ELF-1 (cell line): ENCODE measurements at places on chromosomes 6 and 20.

GRCh38 chr6:130593200-130593599 is 227.4 kb downstream of the TMEM200A start:
- DNase-seq, result no peak

- peak; percentile 64 for DNase-seq
Observed at GRCh38 chr6:34131326-34132290, 14.3 kb downstream of the GRM4 start.

GRCh38 chr6:128527375-128527774 is 7.0 kb upstream of the PTPRK start:
- no peak for DNase-seq

GRCh38 chr6:132096245-132096644 is 145.1 kb upstream of the CCN2 start:
- DNase-seq, result no peak

GRCh38 chr20:25257130-25257529 is 9.2 kb downstream of the PYGB start:
- DNase-seq, result no peak

- DNase-seq, result no peak
Observed at GRCh38 chr20:49672096-49672664, 41.5 kb downstream of the B4GALT5 start.

DNA sequence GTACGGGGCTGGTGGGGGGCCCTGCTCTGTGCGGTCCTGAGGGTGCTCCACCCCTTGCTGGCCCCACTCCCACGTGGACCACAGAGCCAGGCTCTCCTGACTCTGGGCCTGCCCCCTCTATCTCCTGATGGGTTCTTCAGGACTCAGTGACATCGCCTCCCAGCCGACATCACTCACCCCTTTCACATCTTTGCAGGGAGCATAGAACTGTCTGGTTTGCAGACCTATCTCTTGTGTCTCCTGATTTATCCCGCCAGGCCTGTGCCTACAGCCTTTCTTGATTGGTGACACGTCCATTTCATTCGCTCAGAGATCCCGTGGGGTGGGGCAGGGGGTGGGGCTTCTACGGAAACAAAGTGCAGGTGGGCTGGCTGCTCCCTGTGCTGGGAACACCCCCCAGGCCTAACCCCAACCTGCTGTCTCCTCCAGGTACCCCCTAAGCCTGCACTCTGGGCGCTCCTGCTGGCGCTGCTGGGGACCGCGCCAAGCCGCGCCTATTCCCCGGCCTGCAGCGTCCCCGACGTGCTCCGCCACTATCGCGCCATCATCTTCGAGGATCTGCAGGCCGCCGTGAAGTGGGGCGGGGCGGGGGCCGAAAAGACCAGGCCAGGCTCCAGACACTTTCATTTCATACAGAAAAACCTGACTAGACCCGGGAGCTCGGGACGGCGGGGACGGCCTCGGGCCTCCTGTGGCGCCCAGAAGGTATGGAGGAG is 1.7 kb downstream of the C20orf204 start:
- DNase-seq, result no peak

DNA sequence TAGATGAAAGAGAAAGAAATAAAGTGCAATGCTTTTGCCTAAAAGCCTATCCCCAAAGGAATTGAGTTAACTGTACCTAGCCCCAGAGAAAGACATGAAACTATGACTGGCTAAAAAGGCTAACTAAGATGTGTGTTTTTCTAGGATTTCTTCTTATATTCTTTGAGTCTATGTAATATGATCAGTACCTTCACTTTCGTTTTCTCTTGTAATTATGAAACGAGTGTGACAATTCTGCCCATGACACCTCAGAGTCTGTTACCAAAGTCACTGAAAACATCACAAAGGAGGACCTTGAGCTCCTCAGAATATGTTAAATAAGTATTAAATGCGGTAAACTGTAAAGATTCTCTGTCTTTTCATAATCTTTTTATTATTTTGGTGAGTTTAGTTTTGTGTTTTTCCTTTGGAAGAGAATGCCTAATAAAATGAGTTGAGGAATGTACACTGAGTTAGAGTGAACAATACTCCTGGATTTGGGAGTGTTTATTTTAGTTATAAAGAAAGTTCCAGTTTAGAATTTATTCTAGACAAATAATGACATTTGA is 141.3 kb downstream of the FUT9 start:
- DNase-seq, result no peak

DNA sequence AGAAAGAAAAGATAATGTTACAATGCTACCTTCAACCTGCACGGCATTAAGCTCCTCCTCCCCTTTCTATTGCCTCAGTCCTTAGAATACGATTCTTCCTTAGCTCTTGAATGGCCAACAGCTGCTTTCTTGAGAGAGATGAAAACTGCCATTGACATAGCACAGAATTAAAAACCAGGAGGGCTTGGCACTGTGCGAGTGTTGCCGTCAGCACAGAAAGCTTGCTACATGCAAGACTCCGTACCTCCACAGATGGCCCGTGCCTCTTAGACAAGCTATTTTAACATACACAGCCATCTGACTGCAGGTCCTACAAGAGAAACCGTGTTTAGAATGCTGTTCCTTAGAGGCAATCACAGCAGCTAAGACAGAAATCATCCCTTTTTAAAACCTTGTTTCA is 51.7 kb downstream of the ALDH5A1 start:
- no peak for DNase-seq

GRCh38 chr6:163460307-163460782 is 45.8 kb downstream of the QKI start:
- no peak for DNase-seq

- no peak for DNase-seq
Observed at GRCh38 chr6:119250036-119250435, 99.5 kb downstream of the MAN1A1 start.

DNA sequence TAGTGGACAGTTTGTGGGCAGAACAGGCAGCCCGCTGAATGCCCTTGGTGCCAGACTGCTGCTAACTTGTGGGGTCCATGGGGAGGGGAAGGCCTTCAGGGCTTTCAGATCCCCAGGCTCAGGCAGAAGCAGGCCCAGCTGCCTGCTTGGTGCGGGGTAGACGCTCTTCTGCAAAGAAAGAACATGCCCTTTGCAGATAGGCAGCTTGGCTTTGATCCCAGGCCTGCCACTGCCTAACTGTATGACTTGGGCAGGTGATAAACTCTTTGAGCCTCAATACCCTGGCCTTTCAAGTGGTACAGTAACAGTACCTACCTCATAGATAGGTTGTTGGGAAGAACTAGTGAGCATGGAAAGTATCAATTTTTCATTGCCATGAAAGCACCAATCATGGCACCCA is 28.4 kb downstream of the CHMP4B start:
- no peak for DNase-seq

- DNase-seq, result no peak
Observed at GRCh38 chr6:15490242-15491100, 172.4 kb downstream of the DTNBP1 start.

- DNase-seq, result no peak
Observed at GRCh38 chr6:135902756-135903331, 51.3 kb downstream of the PDE7B start.

GRCh38 chr20:37938181-37938750 is 35.3 kb downstream of the VSTM2L start:
- DNase-seq, result no peak

DNA sequence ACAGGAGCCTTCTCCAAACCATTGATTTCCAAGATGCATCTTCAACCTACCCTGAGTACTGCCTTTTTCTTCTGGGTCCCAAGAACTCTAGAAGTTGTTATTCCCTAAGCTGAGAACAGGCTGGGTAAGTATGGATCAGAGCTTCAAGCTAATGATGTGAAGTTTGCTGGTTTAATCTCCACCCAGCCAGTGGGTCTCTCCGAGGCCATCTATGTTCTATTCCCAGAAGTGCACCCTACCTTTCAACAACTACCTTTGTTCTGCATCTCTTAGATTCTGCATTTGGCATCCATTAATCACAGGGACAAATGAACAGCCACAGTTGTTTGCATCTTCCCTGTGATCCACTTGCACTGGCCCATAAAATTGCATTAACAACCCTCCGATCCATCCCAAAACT is 246.2 kb downstream of the HIVEP2 start:
- no peak for DNase-seq

DNA sequence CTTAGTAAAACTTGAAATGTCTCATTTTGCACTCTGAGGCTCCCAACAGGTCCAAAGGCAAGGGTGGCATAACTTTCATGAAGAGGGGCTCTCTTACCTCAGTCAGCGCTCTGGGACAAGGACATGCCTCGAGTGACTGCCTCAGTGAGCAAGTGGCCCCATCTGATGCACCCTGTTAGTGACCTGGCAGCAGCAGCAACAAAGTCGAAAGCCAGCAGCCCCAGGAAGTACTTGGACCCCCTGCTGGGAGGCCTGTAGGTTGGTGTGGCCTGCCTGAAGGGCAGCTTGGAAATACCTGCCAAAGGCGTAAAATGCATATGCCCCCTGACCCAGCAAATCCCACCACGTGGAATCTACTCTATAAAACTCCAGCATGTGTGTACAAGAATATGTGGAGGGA is 13.2 kb downstream of the MAP1LC3A start:
- no peak for DNase-seq

DNA sequence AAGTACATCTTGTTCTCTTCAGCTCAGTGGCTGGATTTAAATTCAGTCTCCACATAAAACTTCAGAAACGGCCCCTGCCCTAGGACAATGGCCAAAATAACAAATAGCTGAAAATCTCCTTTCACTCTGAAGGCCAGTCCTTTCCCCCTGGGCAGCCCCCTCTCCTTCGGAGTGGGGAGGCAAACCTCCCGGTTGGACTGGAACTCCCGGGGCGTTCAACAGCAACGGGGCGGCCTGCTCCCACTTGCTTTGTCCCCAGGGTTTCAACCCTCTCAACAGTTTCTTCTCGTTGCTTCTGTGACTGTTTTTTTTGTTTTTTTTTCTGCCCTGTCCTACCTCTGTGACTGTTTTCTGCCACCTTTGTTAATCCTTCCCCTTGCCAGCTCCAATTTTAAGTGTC is 102.6 kb upstream of the DUSP22 start:
- DNase-seq, result no peak

GRCh38 chr6:158175111-158175510 is 7.0 kb downstream of the GTF2H5 start:
- no peak for DNase-seq

DNA sequence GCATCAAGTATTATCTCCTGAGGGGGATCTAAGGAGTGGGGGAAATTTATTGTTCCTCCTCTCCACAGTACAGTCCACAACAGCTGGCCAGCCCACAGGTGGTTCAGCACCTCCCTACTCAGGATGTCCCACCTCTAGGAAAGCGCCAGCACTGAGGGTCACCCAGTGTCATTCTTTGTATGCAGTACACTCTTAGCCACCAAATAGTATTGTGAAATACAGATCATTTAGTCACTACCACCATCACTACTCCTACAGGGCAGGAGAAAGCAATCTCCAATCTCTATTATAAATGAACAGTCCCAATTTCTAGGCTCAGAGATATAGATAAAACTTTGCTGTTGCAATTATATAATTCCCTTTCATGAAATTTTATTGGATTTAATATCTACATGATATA is 6.3 kb upstream of the ZNF76 start:
- DNase-seq, result no peak

DNA sequence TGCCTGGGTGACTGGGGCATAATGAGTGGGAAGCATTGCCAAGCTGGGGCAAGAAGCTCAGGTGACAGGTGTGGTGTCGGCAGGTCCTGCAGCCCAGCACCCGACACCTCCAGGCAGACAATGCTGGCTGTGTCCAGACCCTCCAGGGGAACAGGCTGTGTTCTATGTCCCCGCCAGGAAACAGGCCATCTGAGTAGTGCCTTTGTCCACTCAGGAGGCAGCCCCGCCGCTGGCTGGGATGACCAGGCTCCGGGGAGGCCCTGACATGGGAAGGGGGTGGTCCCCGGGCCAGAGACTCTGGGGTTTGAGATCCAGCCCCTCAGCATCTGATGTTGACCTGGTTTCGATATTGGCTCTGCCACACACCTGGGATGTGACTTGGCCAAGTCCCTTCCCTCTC is 28.4 kb downstream of the SNPH start:
- DNase-seq, result no peak

DNA sequence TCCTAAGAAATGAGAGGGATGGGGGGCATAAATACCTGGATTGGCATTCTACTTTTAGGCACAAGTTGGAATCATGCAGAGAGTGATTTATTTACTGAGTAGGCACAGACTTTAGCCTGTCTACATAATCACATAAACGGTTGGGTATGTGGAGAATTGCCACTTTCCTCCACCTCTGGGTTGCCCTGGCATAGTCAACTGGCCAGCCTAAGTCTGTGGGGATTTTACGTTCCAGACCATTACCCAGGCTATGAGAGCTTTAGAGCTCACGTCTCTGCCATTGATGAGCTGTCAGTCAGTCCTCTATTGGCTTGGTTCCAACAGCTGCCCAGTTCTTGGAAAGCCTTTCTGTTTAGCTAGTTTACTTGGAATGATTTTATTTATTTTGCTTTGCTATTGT is 5.0 kb upstream of the BHLHE23 start:
- no peak for DNase-seq

DNA sequence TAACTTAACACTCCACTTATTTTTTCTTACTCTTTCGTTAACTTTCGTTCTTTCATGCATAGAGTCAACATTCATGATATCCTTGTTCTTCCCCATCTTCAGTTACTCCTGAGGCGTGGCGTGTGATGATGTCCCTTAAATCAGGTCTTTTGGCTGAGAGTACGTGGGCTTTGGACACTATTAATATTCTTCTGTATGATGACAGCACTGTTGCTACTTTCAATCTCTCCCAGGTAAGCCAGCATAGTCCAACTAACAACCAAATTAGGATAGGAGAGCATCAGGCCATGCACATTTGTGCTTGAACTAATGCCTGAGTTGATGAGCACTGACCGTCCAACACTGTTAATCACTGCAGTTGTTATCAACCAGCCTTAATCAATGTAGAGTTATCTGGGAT is 119.6 kb downstream of the TMEM242 start:
- DNase-seq, result no peak

GRCh38 chr6:95017922-95018321 is 559.4 kb upstream of the MANEA start:
- peak; percentile 2 for DNase-seq

- no peak for DNase-seq
Observed at GRCh38 chr6:170013815-170014214, 262.4 kb downstream of the ERMARD start.

DNA sequence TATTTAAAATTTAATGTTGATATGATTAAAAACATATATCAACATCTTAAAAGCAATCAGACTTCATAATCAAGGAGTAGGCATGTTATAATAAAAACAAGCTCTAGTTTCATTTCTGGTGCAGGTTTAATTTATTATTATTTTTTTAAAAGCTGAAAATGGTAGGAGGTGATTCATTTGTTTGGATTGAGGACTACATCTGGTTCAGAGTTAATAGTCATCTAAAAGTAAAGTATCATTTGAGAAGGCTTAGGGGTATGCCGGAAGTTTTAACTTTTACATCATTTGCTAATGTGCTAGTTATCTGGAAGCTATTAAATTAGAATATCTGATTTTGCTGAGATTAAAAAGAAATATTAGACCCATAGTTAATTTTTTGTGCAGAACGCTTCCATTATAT is 169.5 kb upstream of the LAMA2 start:
- no peak for DNase-seq

GRCh38 chr6:84773431-84774156 is 9.2 kb upstream of the TBX18 start:
- peak; percentile 66 for DNase-seq

GRCh38 chr6:152052061-152052460 is 244.6 kb downstream of the ESR1 start:
- no peak for DNase-seq

- no peak for DNase-seq
Observed at GRCh38 chr6:146965110-146965689, 239.0 kb upstream of the STXBP5 start.

GRCh38 chr20:10863337-10864060 is 189.7 kb upstream of the JAG1 start:
- DNase-seq, result no peak
